ENCODE measurements at places on chromosomes 5 and 9.

DNA sequence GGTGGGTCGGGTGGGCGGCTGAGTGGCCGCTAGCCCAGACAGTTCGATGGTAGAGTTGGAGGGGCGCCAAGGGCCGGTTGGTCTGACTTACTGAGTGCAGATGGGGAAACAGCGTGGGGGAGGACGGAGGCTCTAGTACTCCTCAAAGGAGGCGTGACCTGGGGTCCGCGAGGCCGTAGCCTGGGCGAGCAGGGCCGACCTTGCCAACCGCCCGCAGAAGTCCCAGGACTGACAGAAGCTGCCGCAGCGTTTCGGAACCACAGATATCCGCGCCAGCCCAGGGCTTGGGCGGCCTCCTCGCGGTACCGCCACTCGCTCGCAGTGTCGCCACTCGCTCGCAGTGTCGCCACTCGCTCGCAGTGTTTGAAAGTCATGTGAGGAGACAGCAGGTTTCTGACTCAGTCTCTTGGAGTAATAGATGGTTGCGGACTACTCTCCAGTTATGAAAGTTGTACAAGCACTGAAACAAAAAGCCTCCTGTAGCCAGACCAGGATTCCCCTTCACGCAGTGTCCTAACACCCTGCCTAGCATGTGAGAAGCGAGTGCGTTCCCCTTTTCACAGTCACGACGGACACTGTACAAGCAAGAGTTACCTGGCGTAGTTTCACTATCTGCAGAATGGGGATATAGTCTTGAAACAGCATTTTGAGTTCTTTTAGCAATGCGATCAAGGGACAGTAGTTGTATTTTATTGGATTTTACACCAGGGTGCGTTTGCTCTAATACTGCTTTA is 674 bp downstream of the TMEM38B start:
- DNase-seq: peak; percentile 88

GRCh38 chr5:154526231-154527226 is 48.5 kb upstream of the HAND1 start:
- no peak for DNase-seq

DNA sequence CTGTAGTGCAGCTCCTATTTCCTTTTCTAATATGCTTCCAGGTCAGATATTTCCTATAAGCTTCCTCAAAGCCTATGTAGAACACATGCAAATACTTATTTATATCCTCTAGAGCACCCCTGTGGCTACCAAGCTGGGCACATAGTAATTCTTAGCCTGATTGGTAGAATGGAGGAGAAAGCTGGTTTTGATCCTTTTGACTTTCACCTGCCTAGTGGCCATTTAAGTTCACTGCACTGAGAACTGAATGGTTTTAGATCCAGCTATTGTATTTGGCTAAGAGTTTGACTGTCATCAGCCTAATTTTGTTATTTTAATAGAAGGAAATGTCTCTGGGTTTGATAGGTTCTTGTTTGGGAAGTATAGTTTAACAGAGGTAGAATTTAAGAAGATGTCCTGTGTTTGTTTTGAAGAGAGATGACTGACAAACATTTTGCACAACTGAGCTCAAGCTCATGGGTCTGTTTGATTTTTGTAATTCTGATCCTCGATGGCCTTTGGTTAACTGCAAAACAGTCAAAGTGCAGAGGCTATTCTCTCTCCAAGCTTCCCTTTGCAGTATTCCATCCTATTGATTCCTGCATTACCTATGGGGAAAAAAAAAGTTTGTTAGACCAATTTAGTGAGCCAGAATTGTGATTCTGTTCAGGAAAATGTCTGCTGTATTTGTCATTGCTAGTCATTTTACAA is 85.4 kb downstream of the KCNN2 start:
- DNase-seq: peak; percentile 0

GRCh38 chr5:43981556-43981955 is 378.6 kb downstream of the NNT start:
- no peak for DNase-seq

- no peak for DNase-seq
These were observed 85.5 kb upstream of the MAP1B start for GRCh38 chr5:72021651-72022357.

DNA sequence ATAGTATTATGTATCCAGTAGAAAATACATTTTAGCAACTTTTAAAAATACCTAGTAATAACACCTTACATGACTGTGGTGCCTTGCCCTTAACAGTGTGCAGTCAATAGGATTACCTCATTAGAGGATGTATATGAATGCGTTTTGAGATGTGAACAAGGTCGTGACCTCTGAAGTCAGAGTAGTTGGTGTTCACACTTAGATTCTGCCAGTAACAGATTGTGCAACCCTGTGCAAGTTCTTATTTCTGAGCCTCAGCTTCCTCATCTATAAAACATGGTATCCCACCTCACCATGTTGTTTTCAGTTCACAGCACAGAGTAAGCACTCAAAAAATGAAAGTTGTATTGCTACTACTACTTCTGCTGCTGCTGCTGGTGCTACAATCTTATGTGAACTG is 347.3 kb downstream of the KDM4C start:
- DNase-seq: peak; percentile 90

DNA sequence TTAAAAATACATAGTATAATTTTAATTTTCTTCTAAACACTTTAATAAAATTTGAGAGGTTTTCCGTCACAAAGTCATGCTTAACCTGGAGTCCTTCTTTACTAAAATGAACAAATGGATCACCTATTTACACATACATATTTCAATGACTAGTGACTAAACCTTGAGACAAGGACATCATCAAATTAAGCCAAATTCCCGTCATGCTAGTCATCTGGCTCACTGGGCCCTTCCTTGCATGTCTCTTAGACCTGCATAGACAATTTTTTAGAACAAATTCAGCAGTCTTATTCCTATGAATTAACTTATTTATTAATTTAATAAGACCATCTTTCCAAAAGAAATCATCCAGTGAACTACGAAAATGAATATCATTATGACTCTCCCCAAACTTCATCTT is 26.6 kb downstream of the ERAP2 start:
- DNase-seq: no peak

DNA sequence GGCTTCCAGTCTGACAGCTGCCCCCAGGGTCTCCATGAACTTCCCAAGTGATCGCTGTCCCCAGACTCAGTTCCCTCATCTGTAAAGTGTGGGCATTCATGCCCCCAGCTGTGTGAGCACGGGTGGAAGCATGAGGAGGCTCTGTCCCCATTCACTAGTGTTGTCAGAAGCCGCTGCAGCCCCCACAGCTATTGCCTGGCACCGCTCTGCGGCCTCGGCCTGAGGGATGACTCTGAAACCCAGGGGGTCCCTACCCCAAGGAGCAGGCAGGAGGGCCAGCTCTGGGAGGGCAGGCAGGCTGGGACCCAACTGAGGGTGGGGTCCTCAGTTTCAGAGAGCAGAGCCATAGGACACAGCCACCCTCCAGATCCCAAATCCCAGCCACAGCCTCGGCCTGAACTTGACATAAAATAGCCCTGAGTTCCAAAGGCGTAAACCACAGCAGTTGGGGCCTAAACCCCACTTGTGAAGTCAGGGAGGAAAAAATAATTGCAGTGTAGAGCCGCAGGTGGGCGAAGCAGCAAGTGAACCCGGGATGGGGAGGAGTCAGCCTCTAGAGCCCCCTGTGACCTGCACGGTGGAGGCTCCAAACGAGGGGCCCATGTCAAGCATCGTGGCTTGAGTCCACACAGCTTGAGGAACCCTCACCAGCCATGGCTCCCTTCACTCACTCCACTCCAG is 66.0 kb upstream of the ADAMTS2 start:
- no peak for DNase-seq

DNA sequence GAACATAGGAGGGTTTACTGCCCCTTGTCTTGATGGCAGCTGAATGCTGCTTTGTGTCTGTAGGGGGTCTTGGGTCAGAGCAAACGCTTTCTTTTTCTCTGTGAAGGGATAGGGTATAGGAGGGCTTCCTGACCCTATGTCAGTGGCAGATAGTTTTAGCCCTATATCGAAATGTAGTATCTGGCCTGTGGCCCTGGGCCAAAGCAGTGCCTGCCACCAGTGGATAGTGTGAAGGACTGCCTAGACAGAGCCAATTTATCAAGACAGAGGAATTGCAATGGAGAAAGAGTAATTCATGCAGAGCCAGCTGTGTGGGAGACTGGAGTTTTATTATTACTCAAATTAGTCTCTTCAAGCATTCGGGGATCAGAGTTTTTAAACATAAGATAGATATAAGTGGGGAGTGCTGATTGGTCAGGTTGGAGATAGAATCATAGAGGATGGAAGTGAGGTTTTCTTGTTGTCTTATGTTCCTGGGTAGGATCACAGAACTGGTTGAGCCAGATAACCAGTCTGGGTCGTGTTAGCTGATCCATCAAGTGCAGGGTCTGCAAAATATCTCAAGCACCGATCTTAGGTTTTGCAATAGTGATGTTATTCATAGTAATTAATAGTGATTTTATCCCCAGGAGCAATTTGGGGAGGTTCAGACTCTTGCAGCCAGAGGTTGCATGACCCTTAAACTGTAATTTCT is 178.5 kb downstream of the GDNF start:
- peak; percentile 38 for DNase-seq

DNA sequence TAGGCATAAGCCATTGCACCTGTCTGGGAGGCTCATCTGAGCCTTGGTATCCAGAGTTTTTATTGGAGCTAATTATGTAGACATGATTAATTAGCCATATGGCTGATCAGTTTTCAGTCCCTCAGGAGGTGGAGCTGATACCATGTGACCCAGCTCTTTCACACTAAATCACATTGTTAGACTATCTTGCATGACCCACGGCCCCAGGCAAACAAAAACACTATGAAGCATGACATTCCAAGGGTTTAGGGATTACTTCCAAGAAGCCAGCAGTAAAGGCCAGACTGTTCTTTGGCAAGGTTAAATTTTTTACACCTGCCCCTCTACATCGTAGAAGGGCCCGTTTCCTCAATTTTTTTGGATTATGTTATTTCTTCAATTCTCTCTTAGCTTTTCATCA is 5.0 kb upstream of the C5orf24 start:
- no peak for DNase-seq

GRCh38 chr5:54514291-54514690 is 3.3 kb upstream of the SNX18 start:
- peak; percentile 49 for DNase-seq

GRCh38 chr9:134619983-134620661 is 21.5 kb upstream of the COL5A1 start:
- no peak for DNase-seq

DNA sequence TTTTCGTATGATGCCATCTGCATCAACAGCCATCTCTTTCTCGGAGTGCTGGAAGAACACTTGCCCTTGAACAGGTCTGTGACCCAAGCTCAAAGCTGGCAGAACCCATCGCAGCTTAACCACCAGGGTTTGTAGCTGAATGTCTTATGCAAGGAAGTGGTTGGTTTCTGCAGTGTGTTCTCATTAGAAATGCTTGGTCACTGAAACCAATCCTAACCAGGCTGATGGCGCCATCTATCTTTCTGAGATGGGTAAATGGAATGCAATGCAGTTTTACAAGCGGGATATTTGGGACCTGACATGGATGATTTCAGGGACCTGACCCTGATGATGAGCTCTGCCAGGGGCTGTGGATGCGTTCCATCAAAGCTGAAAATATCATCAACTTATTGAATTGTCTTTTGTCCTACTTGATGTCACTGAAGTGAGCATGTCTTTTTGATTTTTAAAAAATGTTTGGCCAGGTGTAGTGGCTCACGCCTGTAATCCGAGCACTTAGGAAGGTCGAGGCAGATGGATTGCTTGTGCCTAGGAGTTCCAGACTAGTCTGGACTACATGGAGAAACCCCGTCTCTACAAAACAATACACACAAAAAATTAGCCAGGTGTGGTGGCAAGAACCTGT is 28.7 kb downstream of the DMRT3 start:
- DNase-seq: peak; percentile 53

GRCh38 chr5:175696139-175696854 is 38.4 kb downstream of the HRH2 start:
- DNase-seq: peak; percentile 88

- no peak for DNase-seq
These were observed 4.1 kb downstream of the PAEP start for GRCh38 chr9:135565636-135566035.

DNA sequence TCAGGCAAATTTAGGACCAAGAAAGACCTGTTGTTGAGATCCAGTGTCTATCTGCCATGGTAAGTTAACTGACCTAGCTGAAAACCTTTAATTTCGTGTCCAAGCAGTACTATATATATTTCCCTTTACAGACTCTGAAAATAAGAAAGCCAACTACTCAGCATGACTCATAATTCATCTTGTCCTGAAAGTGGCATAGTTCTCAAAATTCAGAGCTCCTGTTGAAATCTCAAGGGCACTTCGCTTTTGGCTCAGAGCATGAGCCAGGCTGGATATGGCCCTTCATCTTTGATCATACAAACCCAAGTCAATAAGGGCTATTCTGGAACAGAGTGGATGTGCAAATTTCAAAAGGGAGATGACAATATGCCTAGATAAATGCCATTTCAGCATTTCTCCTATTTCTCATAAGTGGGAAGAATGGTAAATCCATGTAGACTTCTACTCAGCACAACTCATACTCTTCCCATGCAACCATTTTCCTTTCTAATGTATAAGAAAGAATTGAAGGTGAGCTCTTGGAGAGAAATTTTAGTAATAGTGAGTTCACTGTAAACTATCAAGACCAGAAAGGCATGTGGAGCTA is 567.9 kb upstream of the DAB2 start:
- DNase-seq: no peak

GRCh38 chr9:84024041-84024575 is 43.5 kb downstream of the RMI1 start:
- DNase-seq: no peak

DNA sequence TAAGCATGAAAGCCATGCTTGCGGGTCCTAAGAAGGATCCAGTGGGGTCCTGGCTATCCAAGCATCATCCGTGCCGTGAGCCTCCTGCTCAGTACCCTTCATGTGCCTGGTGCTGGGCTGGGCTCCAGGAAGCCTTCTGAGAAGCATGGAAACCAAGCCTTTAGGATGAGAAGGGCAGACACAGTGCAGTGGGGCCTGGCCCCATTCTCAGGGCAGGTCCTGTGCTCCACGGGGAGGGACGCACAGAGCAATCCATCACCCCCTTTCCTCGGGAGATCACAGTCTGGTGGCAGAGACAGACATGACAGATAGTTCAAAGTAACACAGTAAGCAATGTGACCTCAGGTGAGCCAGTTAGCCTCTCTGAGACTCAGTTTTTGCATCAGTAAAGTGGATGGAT is 76.9 kb downstream of the RGS3 start:
- no peak for DNase-seq

GRCh38 chr5:32642276-32643002 is 57.1 kb downstream of the SUB1 start:
- no peak for DNase-seq

All from OCI-M1 (cell line).